EL (cell line): ENCODE measurements at places on chromosomes 11 and 22.

- peak; percentile 29 for DNase-seq
Observed at GRCh38 chr11:27420722-27421572, 51.6 kb downstream of the LGR4 start.

- no peak for DNase-seq
Observed at GRCh38 chr11:3047637-3048036, 9.6 kb downstream of the CARS1 start.

DNA sequence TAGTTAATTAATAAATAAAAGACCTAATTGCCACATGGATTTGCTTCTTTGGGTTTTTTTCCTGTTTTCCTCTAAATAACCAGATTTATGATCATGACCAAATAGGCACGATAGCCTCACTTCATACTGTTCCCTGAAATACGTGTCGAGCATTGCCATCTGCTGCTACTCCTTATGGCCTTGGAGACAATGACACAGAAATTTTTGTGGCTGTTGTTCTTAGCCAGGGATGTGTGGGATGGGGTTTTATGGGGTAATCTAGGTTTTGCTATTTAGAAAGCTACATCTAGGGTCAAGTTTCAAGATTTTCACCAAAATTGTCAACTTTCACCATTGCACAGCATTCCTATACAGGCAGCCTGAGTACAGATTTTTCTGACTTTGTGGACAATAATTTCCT is 145.2 kb downstream of the DBX1 start:
- DNase-seq, result no peak

- DNase-seq, result no peak
Observed at GRCh38 chr11:42975180-42975529, 336.6 kb upstream of the API5 start.

- peak; percentile 75 for DNase-seq
Observed at GRCh38 chr11:27912916-27913315, 195.0 kb downstream of the KIF18A start.

- no peak for DNase-seq
Observed at GRCh38 chr22:33597274-33597985, 322.8 kb downstream of the LARGE1 start.

DNA sequence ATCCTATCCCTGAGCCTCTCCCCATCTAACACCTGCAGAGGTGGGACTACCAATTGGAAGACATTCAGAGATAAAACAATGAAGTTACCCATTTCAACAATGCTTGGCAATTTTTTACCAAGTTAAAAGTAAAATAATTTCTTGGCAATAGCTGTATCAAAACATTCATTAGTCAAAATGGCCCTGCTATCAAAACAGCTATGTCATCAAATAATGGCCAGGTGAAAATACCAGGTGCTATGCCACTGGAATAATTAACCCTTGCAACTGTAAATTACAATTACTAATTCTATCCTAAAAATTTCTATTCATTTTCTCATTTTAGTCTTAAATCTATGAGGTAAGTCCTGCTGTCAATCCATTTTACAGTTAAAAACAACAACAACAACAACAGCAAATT is 43.3 kb downstream of the NOX4 start:
- DNase-seq, result no peak

- DNase-seq, result peak; percentile 50
Observed at GRCh38 chr11:99693941-99694492, 673.3 kb downstream of the CNTN5 start.

DNA sequence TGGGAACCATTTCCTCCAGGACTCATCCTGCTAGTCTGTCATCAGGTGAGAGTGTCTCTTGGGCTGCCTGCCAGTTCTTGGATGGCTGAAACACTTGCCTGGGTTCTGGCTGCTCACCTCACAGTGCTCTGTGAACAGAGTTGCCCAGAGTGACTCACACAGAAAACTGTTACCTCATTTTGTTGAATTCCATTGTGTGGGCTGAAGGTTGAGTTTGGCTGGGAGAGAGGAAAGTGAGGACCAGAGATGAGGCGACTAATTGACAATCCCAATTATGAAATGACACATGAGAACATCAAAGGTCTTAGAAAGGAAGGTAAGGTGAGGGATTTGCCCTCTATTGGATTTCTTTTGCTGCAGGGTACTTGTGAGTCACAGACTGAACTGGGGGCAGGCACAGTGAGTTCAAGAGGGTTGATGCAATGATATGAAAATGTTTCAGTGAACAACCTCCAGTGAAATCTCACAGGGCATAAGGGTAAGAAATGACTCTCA is 20.2 kb upstream of the CALCB start:
- no peak for DNase-seq

- DNase-seq, result no peak
Observed at GRCh38 chr11:46662366-46662765, 38.1 kb downstream of the ARHGAP1 start.

DNA sequence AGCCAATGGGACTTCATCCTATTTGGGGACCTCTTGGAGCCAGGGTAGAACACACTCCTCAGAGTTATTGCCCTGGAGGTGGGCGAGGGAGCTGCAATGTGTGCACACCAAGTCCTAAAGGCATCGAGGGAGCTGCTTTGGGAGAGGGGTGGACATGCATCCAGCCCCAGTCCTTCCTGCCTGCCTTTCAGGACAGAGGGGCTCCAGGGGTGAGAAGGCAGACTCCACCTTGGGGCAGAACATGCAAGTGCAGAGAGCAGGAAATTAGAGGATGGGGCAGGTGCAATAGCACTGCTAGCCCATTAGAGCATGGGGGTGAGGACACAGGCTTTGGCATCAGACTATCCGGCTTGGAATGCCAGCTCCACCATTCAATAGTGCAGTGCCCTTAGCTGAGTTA is 288.5 kb downstream of the OPCML start:
- DNase-seq, result no peak

DNA sequence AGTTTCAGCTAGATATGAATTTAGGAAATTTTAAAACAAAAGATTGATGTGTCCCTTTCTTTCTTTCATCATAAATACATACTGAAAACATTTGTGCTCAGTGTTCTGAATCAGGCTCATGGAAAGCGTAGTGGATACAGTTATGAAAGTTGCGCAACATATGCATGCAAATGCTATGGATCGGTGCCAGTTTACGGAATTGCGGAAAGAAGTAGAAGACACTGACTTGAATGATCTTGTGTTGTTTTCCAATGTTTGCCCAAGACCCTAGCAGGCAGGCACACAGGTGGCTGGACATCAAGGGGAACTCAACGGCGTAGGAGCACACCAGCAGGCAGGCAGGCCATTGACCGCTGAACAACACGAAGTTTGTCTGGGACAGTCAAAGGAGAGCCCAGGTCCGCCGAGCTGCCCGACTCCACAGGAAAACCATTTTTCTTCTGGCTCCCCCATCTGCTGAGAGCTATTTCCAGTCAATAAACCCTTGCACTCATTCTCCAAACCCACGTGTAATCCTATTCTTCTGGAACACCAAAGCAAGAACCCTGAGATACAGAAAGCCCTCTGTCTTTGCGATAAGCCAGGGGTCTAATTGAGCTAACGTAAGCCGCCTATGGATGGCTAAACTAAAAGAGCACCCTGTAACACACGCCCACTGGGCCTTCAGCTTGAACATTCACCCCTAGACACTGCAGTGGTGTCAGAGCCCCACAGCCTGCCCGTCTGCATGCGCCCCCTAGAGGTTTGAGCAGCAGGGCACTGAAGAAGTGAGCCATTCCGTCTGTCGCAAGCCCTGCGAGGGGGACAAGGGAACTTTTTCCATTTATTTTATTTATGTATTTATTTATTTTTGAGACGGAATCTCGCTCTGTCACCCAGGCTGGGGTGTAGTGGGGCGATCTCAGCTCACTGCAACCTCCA is 7.4 kb upstream of the BIRC3 start:
- DNase-seq, result no peak

DNA sequence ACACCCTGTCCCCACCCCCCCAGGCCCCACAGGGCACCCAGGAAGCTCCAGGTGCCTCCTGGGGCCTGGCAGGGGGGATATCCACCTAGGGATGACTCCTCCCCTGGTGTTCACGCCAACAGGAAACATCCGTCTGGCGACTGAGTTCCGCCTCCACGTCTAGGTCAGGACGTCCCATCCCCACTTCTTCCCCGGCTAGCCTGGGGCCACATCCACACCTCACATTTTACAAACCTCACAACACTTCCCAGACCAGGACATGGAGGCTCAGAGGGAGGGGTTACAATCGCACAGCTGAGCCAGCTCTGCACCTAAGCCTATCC is 21.0 kb downstream of the MAFF start:
- DNase-seq, result no peak

- peak; percentile 43 for DNase-seq
Observed at GRCh38 chr11:121909596-121909995, 206.4 kb downstream of the BLID start.

DNA sequence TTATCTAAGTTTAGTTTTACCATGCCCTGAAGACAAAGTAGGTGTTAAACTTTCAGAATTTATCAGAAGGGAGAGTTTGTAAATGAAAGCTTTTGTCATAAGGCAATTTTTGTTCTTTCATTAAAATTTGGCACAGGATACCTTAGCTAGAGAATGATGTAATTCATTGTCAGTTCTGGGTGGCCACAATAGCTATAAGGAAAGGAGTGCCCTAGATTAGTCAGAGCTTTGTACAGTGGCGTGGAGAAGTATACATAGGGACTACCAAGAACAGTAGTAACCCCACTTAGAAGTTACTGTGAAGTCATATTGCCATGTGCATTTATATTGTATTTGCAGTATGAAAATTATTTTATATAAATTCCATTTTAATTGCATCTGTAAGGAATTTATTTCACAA is 126.3 kb upstream of the CARD18 start:
- peak; percentile 14 for DNase-seq

GRCh38 chr11:27231530-27231929 is 131.5 kb downstream of the CCDC34 start:
- DNase-seq, result no peak

DNA sequence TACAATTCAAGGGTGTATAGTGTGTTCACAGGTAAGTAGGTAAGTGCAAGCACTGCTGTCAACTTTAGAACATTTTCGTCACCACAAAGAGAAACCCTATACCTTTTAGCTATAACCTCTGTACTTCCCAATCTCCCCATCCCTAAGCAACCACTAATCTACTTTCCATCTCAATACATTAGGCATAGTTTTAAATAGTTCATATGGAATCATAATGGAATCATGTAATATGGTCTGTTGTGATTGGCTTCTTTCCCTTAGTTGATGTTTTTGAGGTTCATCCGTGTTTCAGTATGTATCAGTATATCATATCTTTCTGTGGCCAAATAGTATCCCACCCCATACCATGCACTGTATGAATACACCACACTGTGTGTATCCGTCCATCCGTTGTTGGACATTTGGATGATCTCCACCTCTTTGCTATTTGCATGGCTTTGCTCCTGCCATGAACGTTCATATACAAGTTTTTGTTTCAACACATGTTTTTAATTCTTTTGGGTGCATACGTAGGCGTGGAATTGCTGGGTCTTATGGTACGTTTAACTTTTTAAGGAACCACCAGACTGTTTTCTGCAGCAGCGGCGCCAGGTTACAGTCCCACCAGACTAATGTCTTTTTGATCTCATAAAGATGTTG is 27.7 kb upstream of the OPCML start:
- no peak for DNase-seq

DNA sequence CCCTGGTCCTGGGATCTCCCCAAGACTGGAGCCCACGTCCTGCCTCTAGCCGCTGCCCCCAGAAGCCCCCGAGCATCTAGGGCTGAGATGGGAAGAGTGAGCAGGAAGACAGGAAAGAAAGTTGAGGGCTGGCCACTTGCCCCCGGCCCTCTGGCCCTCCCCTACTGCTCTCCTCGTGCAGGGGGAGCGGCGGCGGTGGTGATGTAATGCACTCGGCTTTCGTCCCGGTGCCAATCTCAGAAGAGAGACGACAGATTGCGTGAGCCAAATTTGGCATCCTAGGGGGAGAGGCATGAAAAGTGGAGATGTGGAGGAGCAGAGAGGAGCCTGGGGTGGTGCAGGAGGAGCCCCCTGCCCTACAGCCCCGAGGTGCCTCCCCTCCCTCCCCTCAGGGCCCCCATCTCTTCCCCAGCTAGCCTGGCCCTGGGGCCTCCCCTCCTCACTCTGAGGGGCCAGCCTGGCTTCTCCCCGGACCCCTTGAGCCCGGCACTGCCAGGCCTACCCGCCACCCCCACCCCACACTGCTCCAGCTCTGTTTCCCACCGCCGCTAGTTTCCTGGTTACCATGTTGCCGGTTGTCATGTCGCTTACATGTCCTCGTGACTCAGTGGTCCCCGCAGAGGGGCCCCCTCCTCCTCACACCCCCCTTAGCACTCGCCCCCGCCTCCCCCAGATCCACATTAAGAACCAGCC is 2.5 kb downstream of the KCNJ4 start:
- DNase-seq, result peak; percentile 41

DNA sequence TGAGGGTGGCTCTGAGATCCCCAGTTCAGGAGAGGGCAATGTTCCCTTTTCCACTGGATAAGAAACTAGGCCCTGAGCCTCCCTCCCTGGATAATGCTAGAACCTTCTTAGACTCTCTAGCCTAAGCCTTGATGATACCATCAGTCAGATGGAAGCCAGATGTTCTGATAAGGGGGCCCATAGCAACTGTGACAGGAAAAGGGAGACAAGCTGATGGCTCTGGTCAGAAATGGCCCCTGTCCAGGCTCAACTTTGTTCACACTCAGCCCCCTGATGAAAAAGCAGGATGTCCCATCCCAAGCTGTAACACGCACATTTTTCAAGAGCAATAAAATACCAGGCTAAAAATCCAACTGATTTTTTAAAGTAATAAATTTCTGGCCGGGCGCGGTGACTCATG is 7.2 kb upstream of the OAF start:
- DNase-seq, result peak; percentile 45

GRCh38 chr11:119831011-119831410 is 102.0 kb upstream of the NECTIN1 start:
- DNase-seq, result no peak

DNA sequence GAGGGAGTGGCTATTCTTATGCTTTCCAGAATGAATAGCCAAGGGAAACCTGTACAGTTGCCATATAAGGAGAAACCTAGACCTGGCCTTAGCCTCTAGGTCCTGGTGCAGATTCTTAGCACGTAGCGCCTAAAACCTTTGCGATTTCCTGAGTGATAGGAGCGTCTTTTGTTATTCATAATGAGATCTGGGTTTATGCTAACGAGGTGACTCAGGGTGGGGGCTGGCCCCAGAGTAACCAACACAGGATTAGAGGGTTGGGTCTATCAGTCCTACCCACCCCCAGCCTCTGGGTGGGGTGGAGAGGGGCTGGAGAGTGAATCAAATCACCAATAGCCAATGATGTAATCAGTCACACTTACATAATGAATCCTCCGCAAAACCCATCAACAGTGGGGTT is 73.4 kb upstream of the PARVG start:
- no peak for DNase-seq

GRCh38 chr22:36287881-36288515 is 35.1 kb downstream of the APOL1 start:
- no peak for DNase-seq

- DNase-seq, result peak; percentile 92
Observed at GRCh38 chr22:39634530-39635405, 64.2 kb downstream of the CACNA1I start.

- DNase-seq, result no peak
Observed at GRCh38 chr22:48161298-48161697, 1398.8 kb downstream of the TBC1D22A start.

DNA sequence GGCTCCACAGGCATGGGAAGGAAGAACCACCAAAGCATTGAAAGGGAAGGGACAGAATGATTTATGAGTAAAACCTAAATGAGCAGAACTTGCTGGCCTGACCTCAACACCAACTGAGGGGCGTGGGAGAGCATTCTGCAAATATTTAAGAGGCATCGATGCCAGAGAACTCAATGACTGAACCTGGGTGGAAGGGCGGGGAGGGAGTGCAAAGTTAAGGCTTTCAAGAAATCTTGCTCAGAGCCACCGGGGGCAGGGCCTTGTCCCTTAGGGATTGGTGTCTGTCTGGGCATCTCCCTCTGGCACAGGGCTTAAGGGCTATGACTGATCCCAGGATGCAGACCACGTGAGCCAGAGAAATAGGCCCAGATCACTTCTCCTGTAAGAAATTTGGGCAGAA is 137.1 kb downstream of the ADAMTS15 start:
- DNase-seq, result peak; percentile 58
